ENCODE measurements at places on chromosomes 12 and 14.

DNA sequence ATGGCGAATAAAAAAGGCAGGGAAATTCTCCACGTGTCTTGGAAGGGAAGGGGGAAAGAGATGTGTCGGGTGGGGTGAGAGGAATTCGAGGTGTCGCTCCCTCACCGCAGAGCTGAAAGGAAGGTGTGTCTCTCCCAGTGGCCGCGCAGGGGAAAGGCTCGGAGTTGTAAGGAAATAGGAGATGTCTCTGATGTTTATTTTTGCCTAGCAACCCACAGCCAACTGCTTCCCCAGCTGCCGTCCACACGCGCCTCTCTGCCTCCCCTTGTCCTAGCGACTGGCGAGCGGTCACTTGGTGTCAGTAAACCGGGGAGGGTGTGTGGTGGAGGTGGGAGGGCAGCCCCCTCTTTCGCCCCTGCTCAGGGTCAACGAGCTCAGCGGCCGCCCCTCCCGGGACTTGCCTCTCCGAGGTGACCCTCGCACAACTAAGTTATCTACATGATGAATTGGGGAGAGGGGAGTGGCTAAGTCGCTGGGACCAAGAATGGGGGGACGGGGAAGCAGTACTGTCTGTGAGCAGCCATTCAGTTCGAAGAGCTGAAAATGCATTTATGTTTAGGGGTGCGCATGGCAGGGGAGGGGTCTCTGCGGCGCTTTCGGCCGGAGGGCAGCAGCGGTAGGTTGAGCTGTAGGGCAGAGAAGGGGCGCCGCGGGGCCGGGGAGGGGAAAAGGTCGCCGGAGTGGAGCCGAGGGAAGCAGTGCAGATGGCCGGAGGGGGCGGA lies 585 bp upstream of the DYRK2 start:
- DNase-seq = peak; percentile 67

DNA sequence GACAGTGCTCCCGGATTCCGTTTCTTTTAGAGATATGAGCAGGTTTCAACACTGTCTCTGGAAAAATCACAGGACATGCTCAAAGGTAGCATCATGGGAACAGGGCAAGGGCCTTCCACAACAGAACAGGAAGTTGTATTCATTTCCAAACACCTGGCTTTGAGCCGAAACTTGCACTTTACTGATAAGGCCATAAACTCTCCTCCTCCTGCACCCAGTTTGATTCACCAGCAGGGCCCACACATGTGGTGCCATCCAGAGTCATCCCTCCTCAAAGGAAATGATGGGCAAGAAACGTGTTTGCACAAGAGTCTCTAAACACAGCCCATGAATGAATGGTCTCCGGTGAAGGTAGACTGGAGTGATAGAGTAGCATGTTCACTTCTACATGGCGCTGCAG lies 268.4 kb upstream of the FKBP4 start:
- no peak for DNase-seq

- no peak for DNase-seq
These were observed 22.4 kb downstream of the CALM1 start for GRCh38 chr14:90419200-90419599.

DNA sequence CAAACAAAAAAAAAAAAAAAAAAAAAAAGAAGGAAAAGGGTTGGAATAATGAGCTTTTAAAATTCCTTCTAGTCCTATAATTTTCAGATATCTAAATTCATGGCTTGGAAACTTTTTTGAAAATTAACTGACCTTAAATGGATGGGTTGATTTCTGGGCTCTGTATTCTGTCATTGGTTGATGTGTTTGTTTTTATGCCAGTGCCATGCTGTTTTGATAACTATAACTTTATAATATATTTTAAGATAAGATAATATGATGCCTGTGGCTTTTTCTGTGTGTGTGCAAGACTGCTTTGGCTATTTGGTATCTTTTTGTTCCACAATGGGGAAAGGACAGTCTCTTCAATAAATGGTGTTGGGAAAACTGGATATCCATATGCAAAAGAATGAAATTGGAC lies 7.3 kb downstream of the OR10G3 start:
- no peak for DNase-seq

GRCh38 chr14:34436960-34437728 lies 24.9 kb downstream of the SPTSSA start:
- no peak for DNase-seq

GRCh38 chr12:108335349-108336119 lies 3.6 kb downstream of the CMKLR1 start:
- DNase-seq = no peak

- DNase-seq = no peak
These were observed 805 bp upstream of the CRACR2A start for GRCh38 chr12:3753544-3754284.

DNA sequence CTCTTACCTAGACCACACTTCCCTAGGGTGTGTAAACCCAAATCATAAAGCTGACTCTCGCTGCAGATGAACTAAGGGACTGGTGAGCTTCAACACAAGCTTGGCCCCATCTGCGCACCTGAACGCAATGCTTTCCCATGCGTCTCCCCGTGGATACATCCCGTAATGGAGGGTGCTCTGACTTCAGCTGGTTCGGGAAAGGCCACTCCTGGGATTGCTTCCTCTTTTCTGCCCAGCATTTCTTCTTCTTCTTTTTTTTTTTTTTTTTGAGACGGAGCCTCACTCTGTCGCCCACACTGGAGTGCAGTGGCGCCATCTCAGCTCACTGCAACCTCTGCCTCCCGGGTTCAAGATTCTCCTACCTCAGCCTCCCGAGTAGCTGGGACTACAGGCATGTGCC lies 27.7 kb upstream of the ETFBKMT start:
- no peak for DNase-seq

- no peak for DNase-seq
These were observed 191.9 kb upstream of the DIO3 start for GRCh38 chr14:101369194-101369915.

DNA sequence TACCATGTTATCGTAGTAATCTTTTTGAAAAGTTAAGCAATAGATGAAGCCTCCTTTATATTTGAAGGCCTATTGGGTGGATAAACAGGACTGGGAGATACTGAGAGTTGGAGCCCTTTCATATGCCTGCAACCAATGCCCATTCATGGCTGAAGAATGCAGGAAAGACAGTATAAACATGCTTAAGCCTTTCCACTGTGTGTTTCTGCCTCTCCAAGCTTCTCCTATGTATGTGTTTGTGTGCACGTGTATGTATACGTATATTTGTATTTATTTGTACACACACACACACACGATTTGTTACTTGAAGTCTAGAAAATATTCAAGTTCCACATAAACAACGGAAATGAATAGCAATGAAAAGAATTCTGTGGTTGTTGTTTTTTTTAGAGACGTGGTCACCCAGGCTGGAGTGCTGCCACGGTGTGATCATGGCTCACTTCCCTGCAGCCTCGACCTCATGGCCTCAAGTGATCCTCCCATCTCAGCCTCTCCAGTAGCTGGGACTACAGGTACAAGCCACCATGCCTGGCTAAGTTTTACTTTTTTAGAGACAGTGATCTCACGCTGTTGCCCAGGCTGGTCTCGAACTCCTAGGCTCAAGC lies 1453.5 kb downstream of the AACS start:
- no peak for DNase-seq

- no peak for DNase-seq
These were observed 112.0 kb upstream of the CLEC14A start for GRCh38 chr14:38367922-38368321.

GRCh38 chr12:49489720-49490119 lies 49.1 kb upstream of the KCNH3 start:
- no peak for DNase-seq

DNA sequence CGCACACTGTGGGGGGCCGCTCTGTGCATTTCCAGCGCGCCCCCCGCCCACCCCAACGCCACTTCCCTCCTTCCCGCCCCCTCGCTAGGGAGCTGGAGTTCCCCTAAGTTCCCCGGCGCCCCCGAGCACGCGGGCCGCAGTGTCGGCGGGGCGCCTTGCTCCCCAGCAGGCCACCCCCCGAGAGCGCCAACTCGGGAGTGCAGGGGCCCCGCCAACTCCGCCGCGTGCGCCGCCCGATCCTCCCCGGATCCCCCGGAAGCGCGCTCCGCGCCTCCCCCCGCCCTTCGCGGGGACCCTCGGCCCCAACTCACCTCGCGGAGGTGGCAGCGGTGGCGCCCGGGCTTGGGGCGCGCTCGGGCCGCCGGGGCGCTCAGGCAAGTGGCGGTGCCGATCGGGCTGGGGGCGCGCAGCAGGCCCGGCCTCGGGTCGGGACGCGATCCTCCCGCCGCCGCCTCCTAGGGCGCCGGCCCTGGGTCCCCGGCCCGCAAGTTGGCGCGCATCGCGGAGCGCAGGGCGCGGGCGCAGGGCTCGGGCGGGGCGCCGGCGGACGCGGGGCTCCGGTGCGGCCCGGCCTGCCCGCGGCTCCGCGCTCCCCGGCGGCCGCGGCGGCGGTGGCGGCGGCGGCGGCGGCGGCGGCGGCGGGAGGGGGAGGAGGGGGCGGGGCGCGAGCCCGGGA lies at the start of gene NCOR2:
NCOR2 (minus strand) TSS at position 616 of the 676 bp plus-strand sequence. CDS start 72,361 bp downstream, outside the sequence.
- DNase-seq = no peak

GRCh38 chr14:92615451-92615850 lies 101.9 kb downstream of the RIN3 start:
- no peak for DNase-seq

- DNase-seq = no peak
These were observed 620.7 kb downstream of the AACS start for GRCh38 chr12:125685915-125686314.

DNA sequence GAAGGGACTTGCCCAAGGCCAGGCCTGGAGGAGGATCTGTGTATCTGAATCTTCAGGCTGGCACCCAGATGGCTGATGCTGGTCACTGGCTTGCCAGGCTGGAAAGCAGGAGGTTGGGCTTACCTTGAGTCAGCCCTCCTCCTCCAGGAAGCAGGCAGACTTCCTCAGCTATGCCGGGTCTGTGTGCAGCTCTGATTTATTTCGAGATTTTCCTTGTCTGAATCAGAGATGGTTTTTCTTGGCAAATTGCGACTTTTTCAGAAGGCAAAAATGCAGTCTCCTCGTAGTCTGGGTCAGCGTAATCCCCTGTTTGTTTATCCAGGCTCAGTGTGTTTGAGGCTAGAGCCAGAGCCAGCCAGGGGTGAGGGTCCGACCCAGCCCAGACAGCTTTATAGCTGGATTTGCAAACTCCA lies 48.9 kb downstream of the SMOC1 start:
- DNase-seq = no peak

GRCh38 chr14:49992901-49993339 lies 100.0 kb downstream of the ARF6 start:
- no peak for DNase-seq

GRCh38 chr12:1929241-1929984 lies 11.0 kb upstream of the CACNA2D4 start:
- no peak for DNase-seq

- no peak for DNase-seq
These were observed 193.3 kb downstream of the ANO4 start for GRCh38 chr12:100987552-100988521.

- DNase-seq = no peak
These were observed 34.4 kb downstream of the DIO2 start for GRCh38 chr14:80176893-80177292.

DNA sequence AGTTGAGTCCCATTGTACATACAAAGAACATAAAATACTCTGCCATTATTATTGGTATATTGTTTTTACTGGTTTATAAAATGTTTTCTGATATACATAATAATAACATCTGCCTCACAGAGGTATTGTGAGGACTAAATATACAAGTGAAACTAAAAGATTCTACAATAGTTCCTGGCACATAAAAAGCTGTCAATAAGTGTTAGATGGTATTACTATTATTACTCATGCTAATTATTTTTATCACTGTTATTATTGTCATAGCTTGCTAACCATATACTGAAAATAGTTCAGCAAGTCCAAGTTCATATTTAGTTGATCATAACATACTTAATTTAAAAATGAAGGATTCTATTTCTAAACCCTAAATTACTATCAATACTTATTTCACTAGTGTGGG lies 34.4 kb downstream of the BTG1 start:
- no peak for DNase-seq

DNA sequence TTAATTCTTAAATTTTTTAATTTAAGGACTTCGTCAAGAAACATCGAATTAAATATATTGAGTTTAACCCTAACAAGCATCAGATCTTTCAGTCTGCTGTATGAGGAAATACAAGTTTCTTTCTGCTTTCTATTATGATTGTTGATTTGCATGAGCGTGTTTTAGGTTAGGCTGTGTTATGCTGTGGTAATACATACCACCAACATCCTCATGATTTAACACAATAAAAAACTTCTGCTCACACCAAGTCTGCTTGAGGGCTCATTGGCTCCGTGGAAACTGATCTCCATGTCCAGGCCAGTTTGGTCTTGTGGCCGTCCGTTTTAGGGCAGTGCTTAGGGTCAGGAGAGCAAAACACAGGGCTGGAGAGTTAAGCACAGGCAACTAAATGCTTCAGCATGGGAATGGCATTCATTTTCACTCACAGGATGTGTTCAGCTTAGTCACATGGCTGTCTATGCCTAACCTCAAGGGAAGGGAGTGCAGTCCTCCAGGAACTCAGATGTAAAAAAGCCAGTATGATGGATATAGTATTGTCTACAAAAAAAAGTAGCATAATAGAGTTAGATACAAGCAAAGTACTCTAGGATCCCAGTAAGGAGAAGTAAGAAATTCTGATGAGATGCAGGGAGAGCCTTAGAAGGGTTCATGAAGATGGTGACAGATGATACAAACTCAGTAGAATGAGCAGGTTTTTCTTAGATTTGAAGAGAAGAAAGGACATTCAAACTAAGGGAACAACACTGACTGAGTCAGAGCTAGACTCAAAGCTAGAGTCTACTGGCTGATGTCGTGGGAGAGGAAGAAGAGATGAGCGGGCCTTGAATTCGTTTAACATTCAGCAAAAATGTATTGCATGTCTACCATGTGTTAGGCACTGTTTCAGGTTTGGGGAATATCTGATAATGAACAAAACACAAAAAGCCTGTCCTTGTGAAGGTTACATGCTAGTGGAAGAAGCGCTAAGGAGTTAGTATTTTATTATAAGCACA lies 16.3 kb downstream of the MARK3 start:
- DNase-seq = no peak

- DNase-seq = no peak
These were observed 23.3 kb downstream of the CHGA start for GRCh38 chr14:92945959-92946846.

- no peak for DNase-seq
These were observed 4.4 kb upstream of the ARHGAP5 start for GRCh38 chr14:32072676-32073075.

- DNase-seq = no peak
These were observed 121.3 kb upstream of the IGF1 start for GRCh38 chr12:102601621-102602020.

DNA sequence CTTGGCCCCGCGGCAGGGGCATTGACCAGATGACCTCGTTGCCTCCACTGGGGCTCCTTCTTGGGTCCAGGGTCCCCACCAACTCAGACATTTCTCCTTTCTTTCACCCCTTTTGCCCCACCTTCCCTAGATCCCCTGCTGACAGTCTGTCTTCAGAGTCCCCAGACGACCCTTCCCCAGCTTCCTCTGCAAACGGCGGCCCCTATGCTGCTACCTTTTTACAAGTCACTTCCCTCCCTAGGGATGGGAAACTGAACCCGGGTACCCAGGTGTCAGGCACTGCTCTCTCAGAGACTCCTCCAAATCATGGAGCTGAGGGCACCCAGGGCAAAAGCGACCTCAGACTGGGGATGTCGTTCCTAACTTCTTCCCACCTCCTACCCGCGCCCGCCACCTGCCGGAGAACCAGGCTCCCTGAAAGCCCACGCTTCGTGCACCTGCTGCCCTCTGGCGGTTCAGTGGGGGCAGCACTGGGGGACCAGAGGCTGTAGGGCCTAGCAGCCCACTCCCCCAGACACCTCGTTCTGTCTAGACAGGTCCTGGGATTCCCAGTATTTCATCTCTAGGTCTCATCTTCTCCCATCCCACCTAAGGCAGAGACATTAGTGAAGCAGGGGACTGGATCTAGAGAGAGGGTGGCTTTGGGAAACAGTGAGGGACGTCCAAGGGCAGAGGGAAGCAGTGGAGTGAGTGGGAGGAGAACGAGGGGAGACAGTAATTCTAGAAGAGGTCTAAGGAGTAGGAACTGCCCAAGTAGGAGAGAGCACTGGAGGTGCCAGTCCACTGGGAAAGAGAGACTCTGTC lies 4.9 kb downstream of the ZNF385A start:
- DNase-seq = peak; percentile 79

All from NCI-H187 treated with DMSO at 0.1 percent for 48 hours (cell line).